Fibroblast of skin of right quadriceps (primary cell): ENCODE measurements at places on chromosomes 5 and 9.

DNA sequence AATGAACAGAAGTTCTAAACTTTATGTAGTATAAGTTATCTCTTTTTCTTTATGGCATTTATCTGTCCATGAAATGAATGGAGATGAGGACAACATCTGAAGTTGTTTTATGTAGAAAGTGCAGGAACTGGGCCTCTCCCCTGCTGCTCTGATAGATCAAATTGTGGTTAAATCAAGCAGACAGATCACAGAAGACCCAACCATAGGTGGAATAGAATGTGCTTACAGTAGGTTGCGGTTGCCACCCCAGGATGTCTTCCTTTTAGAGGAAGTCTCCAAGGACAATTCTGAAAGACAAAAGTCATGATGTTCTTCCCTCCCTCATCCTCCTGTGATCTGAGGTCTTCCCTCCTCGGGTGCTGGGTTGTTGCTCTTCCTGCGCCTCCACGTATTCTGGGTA, 12.9 kb downstream of the RASGRF2 start:
- no peak for DNase-seq

GRCh38 chr5:1736889-1737711, 62.5 kb downstream of the MRPL36 start:
- DNase-seq, result no peak

GRCh38 chr9:14633906-14634565, 59.2 kb downstream of the ZDHHC21 start:
- DNase-seq, result no peak

- peak; percentile 71 for DNase-seq
Observed at GRCh38 chr9:113564498-113565237, 101.1 kb downstream of the RGS3 start.

DNA sequence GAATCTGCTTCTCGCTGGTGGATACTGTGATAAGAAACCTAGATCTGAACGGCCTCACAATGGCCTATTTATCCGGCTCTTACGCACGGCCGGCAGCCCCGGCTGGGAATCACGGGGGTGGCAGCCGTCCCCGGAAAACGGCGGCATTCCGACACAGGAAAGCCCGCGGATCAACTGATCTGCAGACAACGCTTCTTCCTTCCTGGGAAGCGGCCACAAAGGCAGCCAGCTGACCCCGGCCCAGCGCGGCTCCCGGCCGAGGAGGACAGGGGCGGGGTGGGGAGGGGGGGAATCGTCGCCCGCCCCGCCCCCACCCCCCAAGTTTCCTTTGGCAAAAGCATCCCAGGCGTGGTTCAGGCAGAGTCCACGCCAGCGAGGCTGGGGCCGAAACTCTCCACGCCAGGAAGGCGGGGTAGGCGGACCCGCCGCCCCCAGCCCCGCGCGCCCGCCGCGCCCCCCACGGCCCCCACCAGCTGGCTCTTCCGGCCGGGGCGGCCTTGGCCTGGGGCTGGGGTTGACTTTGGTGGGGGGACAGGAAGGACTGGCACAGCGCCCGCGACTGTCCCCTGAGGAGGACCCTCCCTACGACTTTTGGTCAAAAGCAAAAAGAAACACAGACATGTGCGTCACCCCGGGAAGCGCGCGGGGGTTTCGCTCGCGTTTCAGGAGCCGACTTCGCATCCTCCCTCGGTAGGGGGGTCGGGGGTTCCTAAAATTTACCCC, 247.7 kb upstream of the ANKRD55 start:
- peak; percentile 45 for DNase-seq

DNA sequence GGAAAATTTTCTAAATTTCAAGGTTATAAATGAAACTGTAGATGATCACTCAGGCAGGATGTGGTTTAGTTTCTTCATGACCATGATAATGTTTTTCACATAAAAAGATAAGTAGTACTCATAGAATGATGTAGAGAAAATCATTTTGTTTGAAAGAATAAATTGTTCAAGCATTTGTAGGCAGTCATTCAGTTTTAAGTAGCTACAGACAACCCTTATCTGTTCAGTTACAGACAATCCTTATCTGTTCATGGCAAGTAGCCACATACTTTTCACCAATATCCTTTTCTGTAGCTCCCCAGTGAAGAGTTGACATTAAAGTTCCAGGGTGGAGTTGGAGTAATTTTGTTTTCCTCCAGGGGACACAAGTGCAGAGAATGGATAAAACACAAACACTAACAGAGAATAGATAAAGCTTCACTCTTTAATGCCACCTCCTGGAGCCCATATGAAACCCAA, 278.1 kb upstream of the TNC start:
- no peak for DNase-seq

DNA sequence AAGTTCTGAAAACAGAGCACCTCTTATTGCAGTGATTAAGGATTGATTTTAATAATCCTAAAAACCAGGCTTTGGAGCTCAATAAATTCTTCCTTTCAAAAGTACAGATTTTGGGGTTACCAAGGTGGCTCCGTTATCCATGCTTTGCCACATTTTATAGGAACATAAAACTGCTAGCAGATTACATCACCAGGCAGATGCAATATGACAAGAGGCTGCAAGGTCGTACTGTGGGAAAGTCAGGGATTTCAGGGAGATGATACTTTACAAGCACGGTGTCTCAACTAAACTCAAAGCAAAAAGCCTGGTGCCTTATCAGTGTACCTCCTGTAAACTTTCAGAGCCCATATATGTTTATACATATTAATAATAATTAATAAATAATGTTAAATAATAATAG, 28.6 kb downstream of the ADAMTSL1 start:
- DNase-seq, result no peak

DNA sequence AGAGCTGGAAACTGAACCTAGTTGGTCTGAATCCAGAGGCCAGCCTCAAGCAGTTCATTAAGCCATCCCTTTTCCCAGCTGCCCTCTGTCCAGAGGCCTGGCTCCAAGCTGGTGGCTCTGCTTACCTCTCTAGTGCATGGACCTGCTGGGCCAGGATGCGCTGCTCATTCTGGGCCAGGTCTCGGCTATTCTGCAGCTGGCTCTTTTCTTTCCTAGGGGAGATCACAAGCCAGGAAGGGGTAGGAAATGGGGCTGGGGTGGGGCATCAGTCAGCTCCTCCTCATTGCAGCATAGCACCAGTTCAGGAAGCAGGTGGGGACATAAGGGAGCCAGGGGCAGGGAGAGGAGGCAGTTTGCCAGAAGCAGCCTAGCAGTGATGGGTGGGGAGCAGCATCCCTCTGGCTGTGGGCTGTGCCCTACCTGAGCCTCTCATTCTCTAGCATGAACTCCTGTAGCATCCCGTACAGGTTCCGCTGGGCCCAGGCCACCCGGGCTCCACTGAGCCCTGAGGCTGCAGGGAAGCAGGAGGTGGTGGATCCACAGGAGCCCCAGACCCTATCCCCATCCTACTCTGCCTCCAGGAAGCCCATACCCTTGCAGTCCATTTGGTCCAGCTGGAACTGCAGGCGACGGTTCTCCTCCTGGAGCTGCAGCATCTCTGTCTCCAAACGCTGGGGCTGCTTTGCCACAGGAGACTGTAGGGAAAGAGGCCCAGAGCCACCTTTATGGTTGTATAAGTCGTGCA, 5.2 kb downstream of the KIF12 start:
- no peak for DNase-seq

- no peak for DNase-seq
Observed at GRCh38 chr5:95878417-95879323, 56.1 kb upstream of the GLRX start.

DNA sequence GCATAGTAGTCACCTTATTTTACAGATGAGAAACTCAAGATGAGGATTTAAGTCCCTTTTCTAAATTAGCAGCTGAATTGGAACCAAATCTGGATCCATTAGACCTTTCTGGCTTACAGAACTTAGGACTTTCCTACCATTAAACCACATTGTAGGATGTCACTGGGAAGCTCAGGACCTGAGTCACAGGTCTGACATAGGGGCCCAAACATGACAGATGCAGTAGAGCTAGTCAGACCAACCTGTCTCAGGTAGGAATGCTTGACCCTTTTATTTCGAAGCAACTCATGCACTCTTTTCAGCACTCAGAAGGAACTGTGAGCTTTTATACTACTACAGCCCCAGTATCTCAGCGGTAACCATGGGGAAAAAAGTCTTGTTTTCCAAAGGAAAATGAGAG, 2.6 kb downstream of the RAB24 start:
- DNase-seq, result no peak

GRCh38 chr5:167642779-167643517, 648.5 kb upstream of the WWC1 start:
- DNase-seq, result peak; percentile 100

DNA sequence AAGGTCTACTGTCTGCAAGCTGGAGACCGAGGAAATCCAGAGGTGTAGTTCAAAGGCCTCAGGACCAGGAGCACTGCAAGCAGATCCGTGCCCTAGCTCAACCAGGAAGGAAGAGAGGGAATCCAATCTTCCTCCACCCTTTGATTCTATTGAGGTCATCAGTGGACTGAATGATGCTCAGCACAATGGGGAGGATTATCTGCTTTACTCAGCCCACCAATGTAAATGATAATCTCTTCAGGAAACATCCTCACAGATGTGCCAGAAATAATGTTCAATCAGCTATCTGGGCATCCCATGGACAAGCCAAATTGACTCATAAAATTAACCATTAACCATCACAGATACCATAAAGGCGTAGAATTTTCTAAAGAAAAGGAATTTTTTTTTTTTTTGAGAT, 92.0 kb downstream of the BASP1 start:
- no peak for DNase-seq

DNA sequence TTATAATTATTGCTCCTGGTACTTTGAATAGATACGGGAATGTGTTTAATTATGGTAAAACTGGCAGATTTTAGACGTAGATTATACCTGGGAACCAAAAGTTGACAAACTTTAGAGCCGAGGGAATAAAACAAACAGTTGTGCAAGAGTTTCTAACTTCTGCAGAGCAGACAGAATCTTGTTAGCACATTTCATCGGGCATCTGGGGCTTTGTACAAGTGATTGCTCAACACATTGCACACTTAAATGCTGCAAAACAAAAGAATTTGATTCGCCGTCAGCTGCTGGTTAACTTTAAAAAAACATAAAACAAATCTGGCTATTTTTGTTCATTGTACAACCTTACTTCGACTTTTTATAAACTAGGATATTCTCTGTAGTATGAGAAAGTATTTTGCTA, 398.1 kb downstream of the MAN2A1 start:
- DNase-seq, result peak; percentile 64

DNA sequence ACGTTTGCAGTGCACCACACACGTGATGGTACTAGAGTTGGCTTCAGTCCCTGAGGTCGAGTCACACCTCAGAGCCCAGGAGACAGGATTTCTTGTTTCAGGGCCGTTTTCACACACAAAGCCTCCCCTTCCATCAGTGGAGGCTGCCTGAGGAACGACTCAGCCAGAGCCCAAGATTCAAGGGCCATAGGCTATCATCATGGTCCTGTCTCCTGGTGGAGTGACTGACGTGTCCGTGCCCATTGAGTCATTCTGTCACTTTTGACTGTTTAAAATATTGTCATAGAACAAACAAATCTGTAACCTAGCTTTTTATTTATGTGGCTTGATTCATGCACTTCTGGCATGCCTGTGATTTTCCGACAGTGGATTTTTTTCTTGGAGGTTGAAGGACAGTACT, 28.3 kb downstream of the CAMK2A start:
- DNase-seq, result peak; percentile 52

DNA sequence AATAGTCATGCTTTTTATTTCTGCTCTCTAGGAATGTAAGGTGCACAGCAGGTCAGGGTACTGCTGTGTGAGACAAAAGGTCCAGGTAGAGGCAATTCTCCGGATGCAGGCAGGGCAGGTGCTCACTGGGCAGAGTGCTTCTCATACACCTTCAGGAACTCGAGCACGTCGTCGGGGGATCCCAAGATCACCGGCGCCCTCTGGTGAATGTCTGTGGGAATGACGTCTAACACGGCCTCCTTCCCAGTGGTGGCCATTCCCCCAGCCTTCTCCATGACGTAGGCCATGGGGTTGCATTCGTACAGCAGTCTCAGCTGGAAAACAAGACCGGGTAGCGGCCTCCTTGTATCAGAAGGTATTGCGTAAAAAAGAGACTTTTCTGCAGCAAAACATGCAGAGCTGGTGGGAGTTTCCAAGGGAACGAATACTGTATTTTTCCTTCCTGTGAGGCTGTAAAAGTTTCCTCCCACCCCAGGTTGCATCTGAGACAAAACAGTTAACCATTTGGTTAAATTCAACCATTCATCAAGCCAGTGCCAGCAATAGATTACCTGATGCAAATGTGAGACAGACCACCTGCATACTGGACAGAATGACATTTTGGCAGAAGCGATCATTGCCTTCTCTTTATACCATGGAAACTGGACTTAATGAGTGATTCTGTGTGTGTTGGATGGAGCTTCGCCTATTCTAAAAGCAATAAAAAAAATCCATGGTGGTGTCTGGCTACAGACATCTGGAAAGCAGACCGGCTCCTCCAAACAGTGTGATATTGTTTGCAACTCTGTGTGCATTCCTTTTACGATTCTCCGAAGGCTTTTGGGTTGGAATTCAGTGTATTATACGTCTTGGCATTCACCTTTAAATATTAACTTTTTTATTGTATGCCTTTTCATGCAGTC, 9.9 kb upstream of the FBP2 start:
- DNase-seq, result peak; percentile 58

- no peak for DNase-seq
Observed at GRCh38 chr5:138980441-138980840, 105.3 kb upstream of the LRRTM2 start.

DNA sequence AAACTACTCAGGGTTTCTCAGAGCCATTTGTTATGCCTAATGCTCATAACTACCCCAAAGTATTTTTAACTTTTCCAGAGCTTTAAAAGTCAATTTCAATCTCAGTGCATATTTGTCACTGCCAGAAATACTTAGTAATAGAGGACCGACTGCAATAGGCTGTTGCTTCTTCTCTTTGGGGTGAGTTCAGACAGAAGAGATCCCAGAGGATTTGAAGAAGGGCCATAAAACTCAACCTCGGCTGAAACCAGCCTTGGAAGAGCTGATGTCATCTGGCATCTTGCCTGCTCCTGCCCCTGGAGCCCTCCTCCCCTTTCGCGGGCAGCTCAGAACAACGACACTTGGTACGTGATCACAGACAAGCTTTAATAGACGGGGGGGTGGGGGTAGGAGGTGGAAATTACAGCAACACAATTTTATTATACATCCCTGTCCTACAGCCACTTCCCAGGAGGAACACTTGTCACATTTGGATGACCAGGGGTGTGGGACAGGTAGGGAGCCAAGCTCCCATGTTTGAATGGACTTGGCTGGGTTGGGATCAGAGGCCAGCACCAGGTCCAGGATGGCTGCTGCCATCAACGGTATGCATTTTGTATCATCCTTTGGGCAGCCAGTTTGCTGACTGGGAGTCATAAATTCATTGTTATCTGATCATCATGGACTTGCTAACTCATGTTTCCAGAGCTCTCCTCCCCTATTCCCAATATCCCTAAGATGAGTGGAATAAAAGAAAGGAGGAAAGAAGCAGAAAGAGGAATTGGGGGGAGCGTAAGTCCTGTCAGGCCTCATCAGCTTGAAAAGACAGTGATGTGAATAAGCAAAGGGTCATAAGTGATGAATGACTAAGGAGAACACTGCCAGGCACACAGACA, 186.6 kb upstream of the PANK3 start:
- DNase-seq, result peak; percentile 94

- DNase-seq, result peak; percentile 31
Observed at GRCh38 chr5:123047706-123048105, 11.2 kb upstream of the PPIC start.
